ENCODE measurements at places on chromosomes 12 and 14.

GRCh38 chr14:93981316-93982229 lies 5.2 kb upstream of the ASB2 start:
- no peak for DNase-seq

GRCh38 chr14:35117112-35117511 lies 4.7 kb downstream of the PPP2R3C start:
- DNase-seq: no peak

DNA sequence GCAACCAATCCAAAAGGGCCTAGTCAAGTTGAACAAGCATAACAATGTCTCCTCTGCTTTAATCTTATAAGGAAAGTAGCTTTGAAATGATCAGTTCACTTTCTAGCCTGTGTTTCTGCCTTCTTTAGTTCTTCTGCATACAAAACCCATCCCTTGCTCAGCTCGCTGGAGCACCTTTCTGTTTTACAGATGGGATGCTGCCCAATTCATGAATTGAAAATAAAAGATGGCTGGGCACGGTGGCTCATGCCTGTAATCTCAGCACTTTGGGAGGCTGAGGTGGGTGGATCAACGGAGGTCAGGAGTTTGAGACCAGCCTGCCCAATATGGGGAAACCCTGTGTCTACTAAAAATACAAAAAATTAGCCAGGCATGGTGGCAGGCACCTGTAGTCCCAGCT lies 4.5 kb upstream of the RFC5 start:
- DNase-seq: no peak

DNA sequence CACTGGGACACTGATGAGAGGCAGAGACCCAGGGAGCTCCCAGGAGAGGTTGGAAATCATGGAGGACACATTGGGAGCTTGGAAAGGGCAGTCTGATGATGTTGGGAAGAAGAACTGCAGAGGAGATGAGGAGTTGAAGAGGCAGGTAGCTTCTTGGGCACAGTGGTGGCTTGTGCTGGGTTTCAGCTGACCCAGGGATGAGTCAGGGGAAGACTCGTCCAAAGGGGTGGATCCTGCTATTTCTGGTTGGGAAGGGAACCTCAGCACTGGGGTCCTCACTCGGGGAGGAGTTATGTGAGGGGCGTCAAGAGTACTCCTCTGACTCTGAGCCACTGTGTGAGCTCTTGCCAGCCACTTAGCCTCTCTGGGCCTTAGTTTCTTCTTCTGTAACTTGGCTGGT lies 11.5 kb downstream of the ADCY4 start:
- DNase-seq: no peak

DNA sequence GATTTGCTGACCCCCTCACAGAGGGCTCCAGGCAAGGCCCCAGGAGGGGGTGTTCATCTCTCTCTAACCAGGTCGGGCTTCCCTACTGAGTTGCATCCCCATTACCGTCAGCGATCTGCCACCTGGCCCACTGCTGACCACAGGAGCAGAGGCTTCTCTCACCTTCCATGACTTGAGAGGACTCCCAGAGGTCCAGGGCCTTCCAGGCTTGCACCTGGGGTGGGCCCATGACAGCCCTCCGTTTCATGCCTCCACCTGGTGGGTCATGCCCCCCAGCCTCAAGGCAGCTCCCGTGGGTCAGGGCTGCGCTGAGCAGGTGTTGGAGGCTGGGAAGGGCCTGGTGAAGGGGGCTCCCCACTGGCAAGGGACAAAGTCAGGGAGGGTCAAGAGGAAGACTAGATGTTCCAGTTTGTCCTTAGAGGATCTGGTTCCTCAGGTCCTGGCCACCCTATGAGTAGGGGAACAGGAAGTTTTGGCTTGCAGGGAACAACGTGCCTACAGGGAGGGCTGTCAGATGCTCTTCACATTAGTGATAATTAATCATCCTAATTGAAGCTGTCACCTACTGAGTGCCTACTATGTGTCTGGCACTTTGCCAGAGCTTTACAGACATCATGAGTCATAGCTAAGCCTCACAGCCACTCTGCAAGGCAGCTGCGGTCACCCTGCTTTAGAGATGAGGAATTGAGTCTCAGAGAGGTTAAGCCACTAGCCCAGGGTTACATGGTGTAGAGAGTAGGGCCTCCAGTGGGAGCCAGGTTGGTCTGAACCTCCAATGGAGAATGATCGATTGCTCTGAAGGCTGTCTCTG lies 13.8 kb downstream of the NFKBIA start:
- no peak for DNase-seq

DNA sequence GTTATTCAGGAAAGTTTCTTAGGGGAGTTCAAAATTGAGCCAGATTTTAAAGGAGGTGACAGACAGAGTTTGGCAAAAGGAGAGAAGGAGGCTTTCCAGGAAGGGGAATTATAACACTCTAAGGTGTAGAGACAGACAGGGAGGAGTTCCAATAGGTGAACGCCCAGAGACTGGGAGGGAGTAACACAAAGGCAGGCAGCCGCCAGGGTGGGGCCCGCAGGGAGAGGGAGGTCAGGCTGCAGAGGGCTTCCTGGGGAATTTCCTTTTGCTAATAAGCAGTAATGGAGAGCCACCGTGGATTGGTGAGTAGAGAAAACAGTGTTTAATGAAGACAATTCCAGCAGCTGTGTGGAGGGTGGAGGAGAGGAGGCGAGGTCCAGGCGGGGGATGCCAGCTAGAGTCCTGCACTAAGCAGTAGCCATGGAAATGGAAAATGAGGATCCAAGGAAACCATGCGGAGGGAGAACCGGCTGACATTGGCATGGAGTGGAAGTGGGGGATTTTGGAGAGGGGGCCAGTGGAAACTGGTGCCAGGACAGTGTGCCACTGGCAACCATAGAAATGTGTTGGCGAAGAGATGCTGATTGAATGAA lies 22.2 kb downstream of the GRIN2B start:
- no peak for DNase-seq

- no peak for DNase-seq
These were observed 10.9 kb downstream of the CCDC85C start for GRCh38 chr14:99592933-99593753.

GRCh38 chr12:132881818-132882217 lies 5.6 kb downstream of the CHFR start:
- no peak for DNase-seq

GRCh38 chr12:125243811-125244210 lies 178.6 kb downstream of the AACS start:
- no peak for DNase-seq
